ENCODE measurements at places on chromosomes 7 and 10.
A peak's percentile ranks its signal among the peaks of the same experiment; 100 is the strongest.

DNA sequence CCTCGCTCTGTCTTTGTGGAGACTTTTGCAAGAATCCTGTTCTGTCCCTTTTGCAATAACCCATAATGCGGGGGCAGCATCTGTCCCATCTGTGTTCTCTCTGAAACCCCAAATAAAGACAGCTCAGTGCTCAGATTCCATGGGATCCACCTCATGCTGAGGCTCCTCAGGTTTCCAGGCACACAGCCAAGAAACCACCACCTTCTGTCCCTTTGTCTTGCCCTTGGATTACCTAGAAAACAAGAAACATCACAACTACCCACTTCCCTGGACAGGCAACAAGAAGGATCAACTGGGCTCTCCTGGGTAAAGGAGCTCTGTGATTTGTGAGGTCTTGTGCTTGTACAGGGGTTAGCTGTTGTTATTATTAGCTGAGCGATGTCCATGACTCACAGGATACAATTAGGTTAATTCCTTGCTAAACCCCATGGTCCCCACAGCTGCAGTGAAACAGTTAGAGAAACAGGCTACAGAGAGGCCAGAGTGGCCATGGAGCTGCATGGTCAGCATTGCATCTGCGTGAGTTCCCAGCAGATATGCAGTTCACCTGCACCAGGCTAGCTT lies 50.2 kb downstream of the CXCL12 start:
- peak; percentile 79 for DNase-seq

DNA sequence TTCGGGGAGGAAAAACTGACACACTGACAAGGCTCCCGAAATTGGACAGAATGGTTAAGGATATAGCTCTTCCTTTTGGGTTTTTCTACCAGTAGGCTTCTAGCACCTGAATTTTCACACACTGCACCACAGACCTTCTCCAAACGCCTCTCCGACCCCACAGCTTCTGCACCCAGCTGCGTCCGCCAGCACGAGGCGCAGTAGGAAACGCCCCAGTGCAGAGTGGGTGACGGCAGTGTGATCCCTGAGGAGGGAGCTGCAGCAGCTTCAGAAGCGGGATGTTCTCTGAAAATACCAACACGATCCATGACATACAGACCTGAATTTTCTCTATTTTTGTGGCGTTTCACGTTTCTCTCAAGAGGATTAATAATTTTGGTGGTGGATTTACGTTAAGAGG lies 25.9 kb downstream of the HSPB1 start:
- no peak for DNase-seq

DNA sequence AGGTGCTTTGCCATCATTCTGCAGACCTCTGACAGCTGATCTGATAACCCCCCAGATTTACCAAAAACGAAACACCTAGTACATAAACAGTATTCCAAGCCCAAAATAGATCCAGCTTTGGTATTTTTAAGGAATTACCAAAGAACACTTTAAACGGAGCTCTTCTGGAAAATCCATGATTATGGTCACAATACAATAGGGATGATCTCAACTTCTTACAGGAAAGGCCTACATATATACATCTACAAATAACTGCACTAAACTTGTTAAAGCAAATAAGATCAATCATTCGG lies 69.7 kb downstream of the HTR7 start:
- DNase-seq = no peak

GRCh38 chr10:42645103-42645502 lies 6.7 kb upstream of the ZNF33B start:
- no peak for DNase-seq

GRCh38 chr10:21048068-21048467 lies 151.0 kb upstream of the NEBL start:
- no peak for DNase-seq

GRCh38 chr7:129497156-129497555 lies 5.2 kb upstream of the SMKR1 start:
- no peak for DNase-seq

DNA sequence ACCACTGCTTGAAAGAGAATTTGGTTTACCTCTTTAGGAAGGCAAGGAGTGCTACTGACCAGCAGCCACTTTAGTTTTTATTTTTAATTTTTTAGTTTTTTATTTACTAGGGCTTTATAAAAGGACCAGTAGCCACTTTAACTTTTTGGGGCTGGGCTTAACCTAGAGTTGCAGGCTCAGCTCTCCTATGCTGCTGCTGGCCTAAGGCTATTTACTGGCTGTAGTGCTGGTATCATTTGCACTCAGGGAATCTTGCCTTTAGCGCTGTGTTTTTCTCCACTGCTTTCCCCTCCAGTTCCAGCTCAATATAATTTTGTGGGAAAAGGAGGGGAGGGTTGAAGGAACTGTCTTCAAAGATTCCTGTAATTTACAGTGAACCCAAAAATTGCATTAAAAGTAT lies 13.4 kb downstream of the HPS1 start:
- no peak for DNase-seq

GRCh38 chr7:988426-988911 lies 5.5 kb downstream of the CYP2W1 start:
- DNase-seq = no peak

DNA sequence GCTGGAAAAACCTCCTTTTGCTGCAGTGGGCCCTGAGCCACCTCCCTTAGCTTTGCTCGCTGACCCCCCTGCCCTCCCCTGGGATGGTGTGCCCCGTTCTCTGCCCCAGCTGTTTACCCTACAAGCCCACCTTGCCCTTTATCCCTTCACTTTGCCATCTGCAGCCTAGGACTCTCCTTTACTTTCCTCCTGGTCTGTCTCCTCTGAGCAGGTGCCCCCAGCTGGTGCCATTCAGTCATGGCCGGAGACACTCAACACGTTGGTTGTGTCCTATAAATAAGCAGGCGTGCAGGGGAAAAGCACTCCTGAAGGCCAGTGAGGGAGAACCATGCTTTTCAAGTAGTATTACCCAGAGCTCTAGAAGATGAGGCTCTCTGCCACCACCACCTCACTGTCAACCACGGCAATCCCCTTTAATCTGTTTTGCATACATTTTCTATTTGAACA lies 6.1 kb downstream of the RASSF4 start:
- no peak for DNase-seq

DNA sequence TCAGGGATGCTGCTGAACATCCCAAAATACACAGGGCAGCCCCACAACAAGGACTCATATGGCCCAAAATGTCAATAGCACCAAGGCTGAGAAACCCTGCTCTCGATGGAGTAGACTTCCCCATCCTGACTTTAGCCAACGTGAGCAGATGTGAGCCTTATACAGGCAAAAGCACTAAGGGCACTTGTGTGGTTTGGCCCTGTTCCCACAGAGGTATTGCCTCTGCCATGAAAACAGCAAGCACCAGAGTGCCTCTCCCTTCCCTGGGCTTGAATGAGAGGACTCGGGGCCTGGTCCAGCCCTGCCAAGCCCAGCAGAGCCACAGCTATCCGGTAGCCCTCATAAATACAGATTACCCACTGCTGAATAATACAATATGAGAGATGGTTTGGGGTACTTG lies 47.5 kb downstream of the ACSM6 start:
- DNase-seq = no peak

DNA sequence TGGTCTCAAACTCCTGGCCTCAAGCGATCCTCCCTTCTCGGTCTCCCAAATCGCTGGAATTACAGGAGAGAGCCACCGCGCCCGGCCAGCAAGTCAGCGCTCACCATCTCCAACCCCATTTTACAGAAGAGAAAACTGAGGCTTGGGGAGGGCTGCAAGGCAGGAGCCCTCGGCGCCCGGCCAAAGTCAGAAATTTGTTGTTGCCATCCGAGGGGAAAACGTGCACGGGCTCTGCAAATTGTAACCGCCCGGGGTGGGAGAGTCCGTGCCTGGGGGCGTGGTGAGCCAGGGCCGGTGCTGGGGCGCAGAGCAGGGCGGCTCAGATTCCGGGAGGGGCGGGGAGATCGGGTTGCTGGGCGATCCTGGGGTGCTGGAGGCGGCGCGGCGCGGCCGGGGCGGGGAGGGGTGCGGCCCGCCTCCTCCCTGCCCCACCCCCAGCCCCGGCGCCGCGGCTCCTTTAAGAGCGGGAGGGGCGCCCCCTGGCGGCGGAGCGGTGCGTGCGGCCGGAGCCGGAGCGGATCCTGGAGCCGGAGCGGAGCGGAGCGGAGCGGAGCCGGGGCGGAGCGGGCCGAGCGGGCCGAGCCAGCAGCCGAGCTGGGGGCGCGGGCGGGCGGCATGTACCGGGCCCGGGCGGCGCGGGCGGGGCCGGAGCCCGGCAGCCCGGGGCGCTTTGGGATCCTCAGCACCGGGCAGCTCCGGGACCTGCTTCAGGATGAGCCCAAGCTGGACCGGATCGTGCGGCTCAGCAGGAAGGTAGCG lies at the start of gene VPS37D:
TSS of gene VPS37D (plus strand) at position 488 of the 759 bp plus-strand sequence. CDS start at position 616, 128 bp downstream.
- peak; percentile 98 for DNase-seq

GRCh38 chr10:91163269-91163868 lies 57.1 kb upstream of the PCGF5 start:
- peak; percentile 73 for DNase-seq

- no peak for DNase-seq
Measured at GRCh38 chr10:130484468-130485180, 348.4 kb downstream of the GLRX3 start.

- DNase-seq = no peak
Measured at GRCh38 chr10:47295411-47295810, 4.6 kb upstream of the GDF10 start.
